ENCODE measurements at places on chromosomes 7 and 10.

GRCh38 chr7:78702770-78703169, 750.7 kb downstream of the MAGI2 start:
- no peak for DNase-seq

GRCh38 chr10:28837613-28838390, 160.5 kb downstream of the BAMBI start:
- no peak for DNase-seq

GRCh38 chr10:100996678-100997359, 2.8 kb upstream of the LZTS2 start:
- no peak for DNase-seq

DNA sequence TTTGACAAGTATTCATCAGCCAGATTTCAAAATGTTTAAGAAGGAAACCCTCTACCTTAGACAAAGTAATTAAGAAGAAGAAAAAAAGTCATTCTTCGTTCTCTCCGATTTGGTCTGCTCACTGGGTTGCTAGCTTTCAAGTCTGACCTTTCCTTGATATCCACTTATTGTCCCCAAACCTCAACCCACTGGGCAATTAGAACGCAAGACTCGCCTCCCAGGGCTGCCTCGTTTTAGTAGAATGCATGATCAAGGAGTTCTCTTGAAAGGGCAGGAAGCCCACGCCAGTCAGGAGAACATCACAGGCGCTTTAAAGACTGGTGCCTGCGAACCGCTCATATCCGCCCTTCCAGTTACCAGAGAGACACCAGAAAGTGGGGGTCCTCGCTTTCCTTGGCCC, 637.7 kb downstream of the PARD3 start:
- DNase-seq, result no peak

GRCh38 chr10:81603106-81603620, 271.8 kb upstream of the NRG3 start:
- no peak for DNase-seq

Measured in stimulated activated CD4-positive, alpha-beta T cell treated with anti-CD3 and anti-CD28 coated beads, TNF-alpha, amount 100 ng/mL, for 24 hours (primary cell).